ENCODE measurements at places on chromosomes 6 and 20.
A peak's percentile ranks its signal among the peaks of the same experiment; 100 is the strongest.

GRCh38 chr6:168623736-168624135 lies 182.8 kb downstream of the SMOC2 start:
- no peak for DNase-seq

DNA sequence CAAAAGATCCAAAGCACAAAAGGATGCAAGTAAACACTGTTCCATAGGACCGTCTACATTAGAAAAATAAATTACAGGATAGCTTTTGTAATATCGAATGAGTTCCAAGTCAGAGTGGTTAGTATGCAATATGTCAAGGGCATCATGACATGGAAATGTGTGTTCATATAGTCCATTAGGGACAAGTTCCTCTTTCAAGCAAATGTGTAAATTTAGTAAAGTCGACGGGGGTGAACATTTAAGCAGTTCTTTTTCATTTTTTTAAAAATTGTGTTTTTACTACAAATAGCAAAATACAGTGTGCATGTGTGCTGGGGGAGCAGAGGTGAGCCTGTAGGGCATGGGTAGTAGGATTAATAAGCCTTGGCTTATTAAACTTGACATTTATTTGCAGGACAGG lies 359.0 kb downstream of the ESR1 start:
- no peak for DNase-seq

GRCh38 chr20:63091901-63092659 lies 85.3 kb upstream of the BHLHE23 start:
- DNase-seq, result no peak

DNA sequence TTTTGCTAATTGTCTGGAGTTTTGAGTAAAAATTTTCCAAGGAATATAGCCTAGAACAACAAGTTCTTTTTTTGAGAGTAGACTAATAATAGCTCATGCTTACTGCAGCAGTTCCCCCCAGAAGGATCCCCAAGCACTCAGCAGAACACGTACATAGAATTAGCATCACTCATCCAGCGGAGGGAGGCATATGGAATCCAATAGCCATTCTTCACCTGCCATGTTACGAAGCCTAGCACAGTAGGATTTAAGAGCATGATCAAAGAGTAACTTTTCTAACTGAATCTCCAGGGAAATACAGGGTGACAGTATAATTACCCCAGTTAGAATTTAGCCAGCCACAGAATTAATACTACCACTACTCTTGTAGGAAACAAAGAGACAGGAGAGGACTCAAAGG lies 511.7 kb upstream of the NOX3 start:
- no peak for DNase-seq

GRCh38 chr20:42484335-42484734 lies 705.4 kb downstream of the PTPRT start:
- no peak for DNase-seq

- DNase-seq, result no peak
Measured at GRCh38 chr20:13422637-13423036, 201.6 kb downstream of the ISM1 start.

DNA sequence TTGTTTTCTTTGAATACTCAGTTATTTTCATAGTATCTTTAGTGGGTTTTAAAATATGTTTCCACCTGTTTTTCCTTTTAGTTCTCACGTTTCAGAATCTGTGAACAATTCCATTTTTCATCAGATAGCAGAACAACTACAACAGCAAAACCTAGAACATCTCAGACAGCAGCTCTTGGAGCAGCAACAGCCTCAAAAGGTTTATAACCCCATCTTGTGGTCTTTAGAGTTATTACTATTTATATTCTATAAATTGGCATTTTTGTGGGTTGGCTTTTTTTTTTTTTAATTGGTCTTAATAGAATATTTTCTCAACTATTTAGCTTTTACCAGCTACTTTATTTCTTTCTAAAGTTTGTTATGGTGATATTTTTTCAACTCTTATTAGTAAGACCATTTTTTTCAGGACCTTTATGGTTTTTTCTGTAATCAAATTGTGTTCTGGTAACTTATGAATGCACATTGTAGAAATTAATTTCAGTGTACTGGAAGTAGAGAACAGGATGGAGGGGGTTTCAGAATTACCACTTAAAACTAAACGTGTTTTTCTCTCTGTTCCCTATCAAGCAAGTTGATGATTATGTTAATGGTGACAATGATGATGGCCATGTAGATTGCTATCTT lies 72.2 kb downstream of the SCAF8 start:
- peak; percentile 56 for DNase-seq

GRCh38 chr6:149608381-149608982 lies 40.0 kb downstream of the KATNA1 start:
- no peak for DNase-seq

DNA sequence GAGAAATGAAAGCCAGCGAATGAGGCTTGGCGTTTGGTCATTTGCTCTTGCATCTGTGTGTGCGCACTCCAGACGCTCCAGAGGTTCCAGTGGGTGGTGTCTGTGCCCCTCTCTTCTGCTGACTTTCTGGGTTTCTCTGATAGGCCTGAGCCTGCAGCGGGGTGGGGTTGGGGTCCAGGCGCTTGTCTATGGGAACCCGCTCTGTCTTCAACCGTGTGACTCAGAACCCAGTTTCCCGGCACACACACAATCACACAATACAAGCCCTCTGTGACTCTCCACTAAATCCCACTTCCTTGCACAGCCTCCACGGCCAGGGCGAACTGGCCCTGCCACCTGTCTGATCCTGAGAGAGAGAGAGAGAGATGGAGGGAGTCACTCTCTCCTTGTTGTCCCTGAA lies 24.6 kb downstream of the RBM38 start:
- no peak for DNase-seq

DNA sequence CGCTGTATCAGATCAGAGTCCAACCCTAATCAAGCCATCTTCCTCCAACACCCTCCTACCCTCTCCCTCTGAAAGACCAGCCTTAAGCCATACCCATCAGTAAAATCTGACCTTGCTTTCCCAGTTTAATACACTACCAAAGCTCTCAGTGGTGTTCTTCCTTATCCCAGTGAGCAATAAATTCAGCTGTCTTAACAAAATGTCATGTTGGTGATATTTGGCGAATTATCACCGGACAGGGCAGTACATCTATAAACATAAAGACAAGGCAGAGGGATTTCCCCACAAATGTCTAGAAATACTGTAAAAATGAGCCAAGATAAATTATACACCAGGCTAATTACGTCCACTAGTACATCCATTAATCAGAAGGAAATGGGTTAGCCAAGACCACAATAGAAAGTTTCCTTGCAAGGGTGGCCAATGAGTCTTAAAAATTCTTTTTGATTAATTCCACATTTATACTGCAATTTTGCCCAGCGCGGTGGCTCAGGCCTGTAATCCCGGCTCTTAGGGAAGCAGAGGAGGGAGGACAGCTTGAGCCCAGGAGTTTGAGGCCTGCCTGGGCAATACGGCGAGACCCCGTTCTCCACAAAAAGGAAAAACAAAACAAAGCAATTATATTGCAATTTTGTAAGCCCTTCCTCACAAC lies 905 bp downstream of the RARS2 start:
- DNase-seq, result peak; percentile 18

DNA sequence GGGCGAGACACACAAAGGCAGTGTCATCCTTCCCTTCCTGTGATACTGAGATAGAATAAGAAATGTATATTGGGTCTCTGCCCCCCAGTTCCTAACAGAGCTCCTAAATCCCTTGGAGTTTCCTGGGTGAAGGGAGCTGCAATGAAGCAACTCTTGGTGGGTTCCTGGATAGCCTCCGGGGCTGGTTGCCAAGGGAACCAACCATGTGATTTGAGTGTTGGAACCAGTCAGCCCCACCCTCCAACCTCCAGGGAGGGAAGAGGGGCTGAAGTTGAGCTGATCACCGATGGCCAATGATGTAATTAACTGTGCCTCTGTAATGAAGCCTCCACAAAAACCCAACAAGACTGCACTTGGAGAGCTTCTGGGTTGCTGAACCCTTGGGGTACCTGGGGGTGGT lies 116.6 kb downstream of the SLC22A3 start:
- DNase-seq, result no peak

- no peak for DNase-seq
Measured at GRCh38 chr6:139386404-139386803, 12.0 kb upstream of the CITED2 start.

DNA sequence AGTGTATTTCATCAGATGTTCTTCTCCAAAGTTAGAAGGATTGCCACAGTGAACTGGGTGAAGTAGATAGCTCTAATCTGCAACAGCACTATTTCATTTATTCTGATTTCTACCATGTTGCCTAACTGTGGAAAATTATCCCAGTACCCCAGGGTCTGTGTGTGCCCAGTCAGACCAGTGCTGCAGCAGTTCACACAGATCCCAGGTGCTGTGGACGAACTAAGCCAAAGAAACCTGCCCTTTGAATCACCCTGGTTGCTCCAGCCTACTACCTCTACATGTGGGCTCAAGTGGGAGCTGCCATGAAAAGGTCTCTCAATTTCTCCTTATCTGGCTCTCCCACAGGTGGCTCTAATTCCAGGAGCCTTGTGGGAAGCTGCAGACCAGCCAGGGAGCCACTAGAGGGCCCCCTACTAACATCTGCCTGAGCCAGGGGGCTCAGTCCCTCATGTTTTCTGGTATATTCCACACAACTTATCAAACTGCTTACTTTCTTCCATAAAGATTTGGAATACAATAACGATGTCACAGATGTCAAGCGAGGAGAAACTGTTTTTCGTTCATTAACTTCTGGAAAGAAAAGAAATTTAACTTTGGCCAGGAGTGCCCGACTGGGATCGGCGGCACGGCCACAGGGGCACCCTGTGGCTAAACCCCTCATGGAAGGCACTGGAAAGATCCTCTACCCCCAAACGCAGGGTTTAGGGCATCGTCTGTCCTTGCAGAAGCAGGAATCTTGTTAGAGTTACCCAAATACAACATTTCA lies 31.6 kb upstream of the LY86 start:
- peak; percentile 49 for DNase-seq

DNA sequence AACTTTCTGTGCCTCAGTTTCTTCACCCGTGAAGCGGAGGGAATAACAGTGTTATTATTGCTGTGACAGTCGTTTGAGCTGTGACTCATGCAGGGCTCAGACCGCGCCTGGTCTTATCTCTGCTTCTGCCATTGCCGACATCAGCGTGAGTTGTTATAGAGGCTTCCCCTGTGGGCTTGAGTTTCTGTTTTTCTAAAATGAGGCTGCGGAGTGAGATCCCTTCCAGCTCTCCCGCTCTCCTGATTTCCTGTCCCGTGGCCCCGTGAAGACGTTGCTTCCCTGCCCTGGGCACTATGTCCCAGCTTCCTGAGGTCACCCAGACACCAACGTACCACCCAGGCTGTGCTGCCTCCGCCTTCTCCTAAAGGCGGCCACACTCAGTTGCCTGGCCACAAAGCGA lies 278.5 kb downstream of the BMP7 start:
- no peak for DNase-seq

DNA sequence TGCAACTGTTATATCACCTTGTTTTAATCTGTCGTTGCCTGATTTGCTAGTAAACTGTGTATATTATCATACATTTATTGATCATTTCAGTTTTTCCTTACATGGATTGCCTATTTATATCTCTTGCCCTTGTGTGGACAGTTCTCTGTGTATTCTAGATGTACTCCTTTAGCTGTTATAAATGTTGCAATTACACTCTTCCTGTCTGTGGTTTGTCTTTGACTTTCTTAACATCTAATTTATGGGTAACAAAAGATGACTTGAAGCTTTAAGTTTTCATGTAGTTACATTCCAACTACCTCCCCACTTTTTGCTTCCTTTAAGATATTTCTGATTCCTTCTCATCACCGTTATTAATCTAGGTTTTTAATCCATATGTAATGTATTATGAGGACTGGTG lies 22.6 kb downstream of the PLCB1 start:
- DNase-seq, result no peak

- DNase-seq, result no peak
Measured at GRCh38 chr20:16257021-16257420, 316.2 kb downstream of the KIF16B start.

- DNase-seq, result no peak
Measured at GRCh38 chr6:157620944-157621343, 202.1 kb upstream of the SNX9 start.

DNA sequence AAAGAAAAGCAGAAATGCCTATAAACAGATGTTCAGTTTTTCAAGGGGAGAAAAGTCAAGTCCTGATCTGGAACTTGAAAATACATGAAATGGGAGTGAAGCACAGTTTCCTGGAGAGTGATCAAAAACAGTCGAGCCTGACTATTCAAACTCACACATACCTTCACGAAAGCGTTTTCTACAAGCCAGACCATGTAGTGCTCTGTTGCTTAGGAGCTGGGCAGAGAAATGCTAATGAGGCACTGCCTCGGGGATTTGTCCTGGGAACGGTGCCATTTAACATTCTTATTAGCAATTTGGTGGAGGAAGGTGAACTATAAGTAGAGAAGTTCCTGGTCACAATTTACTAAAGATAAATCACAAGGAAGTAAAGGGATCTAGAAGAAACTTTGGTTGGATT lies 5.9 kb downstream of the NHSL1 start:
- DNase-seq, result peak; percentile 30

DNA sequence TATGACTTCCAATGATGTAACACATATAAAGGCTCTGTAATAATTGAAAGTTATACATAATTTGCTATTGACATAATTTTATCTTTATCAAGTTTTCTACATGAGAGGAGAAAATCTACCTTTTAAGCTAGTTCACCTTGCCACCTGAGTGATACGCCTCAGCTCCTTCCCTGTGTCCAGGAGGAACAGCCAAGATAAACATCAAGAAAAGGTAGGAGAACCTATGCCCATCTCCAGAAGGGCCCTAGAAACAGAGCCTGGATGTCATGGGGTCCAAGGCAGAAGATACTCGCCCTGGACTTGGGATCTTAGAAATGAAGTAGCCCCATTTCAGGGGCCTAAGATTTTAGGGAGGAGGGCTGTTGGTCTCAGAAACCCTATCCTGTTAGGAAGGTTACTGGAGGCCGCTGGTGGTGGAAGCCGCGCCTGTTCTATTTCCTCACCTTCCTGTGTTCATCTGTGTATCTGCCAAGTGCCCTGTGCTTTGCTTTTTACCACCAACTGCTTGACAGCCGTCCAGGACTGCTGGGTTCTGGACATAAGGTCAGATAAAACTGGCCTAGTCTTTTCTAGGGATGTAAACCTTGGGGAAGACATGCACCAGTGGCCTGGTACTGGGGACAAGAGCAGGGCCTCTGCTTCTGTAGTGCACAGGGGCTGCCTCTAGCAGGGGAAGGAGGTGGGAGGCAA lies 178.5 kb downstream of the ARID1B start:
- DNase-seq, result no peak

DNA sequence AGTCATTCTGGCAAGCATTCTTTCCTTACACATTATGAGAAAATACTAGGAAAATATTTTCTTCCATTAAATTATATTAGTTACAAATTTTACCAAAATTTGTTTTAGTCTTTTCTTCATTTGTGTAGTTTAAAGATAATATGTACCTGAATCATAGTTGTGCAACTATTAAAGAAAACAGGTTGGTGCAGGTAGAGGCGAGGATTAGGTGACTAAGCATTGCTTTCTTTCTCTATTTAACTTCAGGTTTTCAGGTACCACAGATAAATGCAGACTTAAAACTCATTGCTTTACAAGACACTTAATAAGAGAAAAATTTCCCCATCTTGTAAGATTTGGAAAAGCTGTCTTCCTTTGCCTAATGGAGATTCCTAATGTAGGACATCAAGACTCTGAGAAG lies 1175.5 kb upstream of the ADGRB3 start:
- no peak for DNase-seq
